ENCODE measurements at places on chromosomes 3 and 15.

- DNase-seq: no peak
These were observed 2.0 kb upstream of the TM2D3 start for GRCh38 chr15:101654171-101654570.

GRCh38 chr3:141485641-141486495, 959 bp upstream of the RASA2 start:
- no peak for DNase-seq

DNA sequence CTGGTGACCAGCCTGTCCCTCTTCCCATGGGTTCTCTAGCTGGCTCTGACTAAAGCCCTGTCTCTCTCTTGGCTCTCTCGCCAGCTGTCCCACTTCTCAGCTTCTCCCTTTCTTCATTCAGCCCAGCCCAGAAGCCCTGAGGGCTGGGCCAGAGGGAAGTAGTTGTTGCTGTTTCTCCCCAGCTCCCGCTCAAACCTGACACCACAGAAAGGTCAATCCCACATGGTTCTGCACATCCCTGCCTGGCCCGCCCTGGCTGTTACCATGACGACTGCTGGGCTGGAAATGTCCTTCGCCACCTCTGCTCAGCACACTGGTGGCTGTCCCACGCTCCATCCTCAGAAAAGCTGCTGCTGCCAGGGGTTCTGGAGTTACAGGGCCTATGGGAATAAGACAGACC, 25.9 kb downstream of the CCDC32 start:
- no peak for DNase-seq

DNA sequence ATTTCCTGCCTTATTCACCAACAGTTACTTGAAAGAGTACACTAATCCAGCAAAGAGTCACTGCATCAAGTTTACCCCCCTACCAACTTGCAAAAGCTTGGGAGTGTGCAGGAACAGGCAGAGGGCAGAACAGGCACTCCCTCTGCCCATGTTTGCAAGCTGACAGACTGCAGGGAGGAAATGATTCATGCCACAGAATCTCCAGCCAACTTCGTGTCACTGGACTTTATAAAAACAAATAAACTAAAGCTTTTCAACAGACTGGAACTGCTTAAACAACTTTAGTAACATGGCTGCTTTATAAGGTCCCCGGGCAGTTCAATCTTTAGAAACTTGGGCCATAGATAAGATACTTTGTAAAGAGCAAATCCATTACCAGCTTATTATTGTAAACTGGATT, 129.5 kb downstream of the THRB start:
- DNase-seq: no peak

GRCh38 chr3:27721717-27722564, at the start of gene EOMES:
EOMES (minus strand) TSS chr3:27722323; CDS start chr3:27722294, 29 bp downstream.
- DNase-seq: peak; percentile 60

- no peak for DNase-seq
These were observed 7.4 kb downstream of the WNT7A start for GRCh38 chr3:13872451-13872850.

DNA sequence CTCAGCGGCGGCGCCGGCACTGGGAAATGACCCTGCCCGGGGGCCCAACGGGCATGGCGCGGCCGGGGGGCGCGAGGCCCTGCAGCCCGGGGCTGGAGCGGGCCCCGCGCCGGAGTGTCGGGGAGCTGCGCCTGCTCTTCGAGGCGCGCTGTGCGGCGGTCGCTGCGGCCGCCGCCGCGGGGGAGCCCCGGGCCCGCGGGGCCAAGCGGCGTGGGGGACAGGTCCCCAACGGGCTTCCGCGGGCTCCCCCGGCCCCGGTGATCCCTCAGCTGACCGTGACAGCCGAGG, 172 bp downstream of the ITPKA start:
- DNase-seq: no peak

DNA sequence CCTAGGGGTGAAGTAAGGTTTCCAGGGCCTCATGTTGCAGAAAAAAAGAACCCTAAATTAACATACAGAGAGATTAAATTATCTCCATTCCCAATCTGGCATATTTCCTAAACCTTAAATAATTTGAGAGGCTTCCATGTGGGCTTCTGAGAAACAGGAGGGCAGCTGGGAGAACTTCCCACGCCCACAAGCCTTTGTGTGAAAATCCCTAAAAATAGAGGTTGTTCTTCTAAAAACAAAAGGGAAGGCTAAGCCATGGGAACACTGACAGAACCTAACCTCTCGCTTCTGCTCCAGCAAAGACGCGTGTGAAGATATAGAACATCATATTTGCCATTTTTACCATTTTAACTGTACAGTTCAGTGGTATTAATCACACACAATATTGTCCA, 812 bp upstream of the SLC12A8 start:
- no peak for DNase-seq

DNA sequence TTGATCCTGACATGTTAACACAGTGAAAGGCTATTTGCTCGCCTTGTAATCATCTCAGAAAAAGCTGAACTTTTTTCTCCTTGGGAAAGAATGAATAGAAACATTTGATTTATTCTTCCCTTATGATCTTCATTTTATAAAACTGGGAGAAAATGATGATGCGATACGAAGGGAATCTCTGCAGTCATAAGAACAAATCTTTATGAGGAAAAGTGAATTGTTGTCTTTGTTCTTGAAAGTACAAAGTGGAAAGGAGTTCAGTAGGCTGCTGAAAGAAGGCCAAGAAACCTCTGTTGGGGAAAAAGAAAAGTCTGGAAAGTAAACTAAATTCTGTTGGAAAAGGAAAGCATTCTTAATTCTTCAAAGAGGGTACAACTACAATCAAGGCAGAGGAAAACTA, 248.8 kb downstream of the NSUN3 start:
- DNase-seq: no peak

DNA sequence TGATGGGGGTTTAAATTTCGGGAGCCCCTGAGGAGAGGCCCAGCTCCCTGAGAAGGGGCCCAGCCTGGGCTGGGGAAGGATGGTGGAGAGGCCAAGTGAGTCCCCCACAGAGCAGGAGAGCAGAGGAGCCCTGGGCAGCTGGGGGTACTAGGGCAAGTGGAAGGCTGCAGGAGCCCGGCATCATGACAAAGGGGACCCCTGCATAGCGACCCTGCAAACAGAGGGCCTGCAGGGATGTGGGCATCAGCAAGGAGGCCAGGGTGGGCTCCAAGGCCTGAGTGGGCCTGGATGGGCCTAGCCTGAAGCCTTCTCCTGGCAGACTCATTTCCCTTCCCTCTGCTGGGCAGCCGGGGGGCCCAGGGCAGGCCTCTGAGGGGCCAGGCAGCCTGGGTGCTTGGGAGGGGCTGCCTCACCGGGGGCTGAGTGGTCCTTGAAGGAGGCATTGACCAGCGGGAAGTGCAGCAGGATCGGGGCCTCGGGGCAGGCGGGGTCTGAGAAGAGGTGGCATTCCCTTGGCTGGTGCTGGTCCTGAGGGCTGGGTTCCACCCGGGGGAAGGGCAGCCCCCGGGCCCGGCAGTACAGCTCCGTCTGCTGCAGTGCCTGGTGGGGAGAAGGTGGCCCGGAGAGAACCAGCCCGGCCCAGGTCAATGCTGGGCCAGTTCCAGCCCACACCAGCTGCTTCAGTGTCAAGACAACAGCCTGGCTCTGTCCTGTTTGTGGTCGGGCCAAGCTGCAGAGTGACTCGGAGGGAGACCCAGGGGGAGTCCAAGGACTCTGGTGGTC, 24.7 kb downstream of the PLA2G4D start:
- DNase-seq: no peak

DNA sequence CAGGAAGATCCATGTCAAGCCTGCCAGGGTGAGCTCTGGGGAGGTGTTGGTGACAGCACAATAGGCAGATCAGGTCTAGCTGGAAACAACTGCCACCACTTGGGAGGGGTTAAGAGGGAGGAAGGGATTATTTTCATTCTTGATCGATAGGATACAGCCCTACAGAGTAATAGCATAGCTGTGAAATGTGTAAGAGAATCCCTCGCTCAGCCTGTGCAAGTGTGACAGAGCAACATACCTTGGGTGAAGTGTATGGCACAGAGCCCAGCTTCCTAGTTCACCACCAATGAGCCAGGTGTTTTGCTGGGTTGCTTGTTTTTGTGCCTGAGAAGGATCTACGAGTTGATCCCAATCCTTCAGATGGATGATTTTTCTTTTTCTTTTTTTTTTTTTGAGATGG, 9.2 kb upstream of the DCUN1D1 start:
- DNase-seq: no peak

- no peak for DNase-seq
These were observed 9.0 kb downstream of the SLC24A1 start for GRCh38 chr15:65630760-65631159.

DNA sequence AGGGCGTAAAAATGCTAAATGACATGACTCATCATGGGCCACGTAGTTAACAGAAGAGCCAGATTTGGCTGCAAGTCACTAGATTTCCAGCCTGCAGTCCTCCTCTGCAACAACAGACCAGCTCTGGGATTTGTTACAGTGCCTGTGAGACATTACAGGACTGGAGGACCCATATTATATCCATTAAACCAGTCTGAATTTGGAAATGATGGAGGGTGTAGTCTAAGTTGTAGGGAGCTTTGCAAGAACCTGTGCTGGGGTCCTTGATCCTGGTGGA, 10.8 kb downstream of the ZNF774 start:
- DNase-seq: no peak

GRCh38 chr3:71305231-71306206, 278.0 kb downstream of the FOXP1 start:
- DNase-seq: no peak

GRCh38 chr3:28726840-28727239, 378.2 kb upstream of the AZI2 start:
- no peak for DNase-seq

DNA sequence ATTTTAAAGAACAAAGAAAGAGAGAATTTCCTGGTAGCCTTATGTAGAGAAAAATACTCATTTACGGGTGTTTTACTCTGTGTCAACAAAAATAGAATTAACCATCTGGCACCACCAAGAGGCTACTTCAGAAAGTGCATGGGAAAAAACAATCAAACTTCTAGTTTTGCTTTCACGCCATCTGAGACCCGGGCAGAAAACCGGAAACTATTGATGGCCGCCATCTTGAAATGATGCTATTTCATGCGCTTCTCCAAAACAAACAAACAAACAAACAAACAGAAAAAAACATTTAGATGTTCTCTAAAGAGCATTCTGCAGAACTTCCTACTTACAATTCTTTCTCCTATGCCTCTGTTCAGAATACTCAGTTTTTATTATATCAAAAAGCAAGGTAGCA, 49.4 kb upstream of the SYNPR start:
- DNase-seq: no peak

GRCh38 chr3:195212033-195212748, 58.8 kb downstream of the XXYLT1 start:
- DNase-seq: no peak

DNA sequence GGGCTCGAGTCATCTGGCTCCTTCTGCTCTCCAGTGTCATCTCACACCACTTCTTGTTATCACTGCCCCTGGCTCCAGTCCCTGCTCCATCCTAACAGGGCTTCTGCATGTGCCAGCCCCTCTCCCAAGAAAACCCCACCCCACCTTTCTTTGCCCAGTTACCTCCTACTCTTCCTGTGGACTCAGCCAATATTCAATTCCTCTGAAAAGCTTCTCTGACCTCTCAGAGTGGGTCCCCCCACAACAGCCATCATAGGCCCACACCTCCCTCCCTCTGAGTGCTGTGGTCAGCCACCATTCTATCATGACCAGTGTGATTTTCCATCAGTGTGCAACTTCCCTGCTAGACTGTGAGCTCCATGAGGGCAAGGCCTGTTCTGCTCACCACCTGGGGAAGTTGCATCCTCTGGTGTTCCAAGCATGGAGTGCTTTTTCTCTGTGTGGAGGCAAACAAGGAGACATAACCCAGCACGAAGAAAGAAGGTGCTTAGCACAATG, 71.6 kb downstream of the ADCY5 start:
- no peak for DNase-seq

GRCh38 chr3:187773233-187774184, 28.2 kb upstream of the BCL6 start:
- no peak for DNase-seq

- DNase-seq: no peak
These were observed 168.0 kb downstream of the SHOX2 start for GRCh38 chr3:157938154-157938779.

DNA sequence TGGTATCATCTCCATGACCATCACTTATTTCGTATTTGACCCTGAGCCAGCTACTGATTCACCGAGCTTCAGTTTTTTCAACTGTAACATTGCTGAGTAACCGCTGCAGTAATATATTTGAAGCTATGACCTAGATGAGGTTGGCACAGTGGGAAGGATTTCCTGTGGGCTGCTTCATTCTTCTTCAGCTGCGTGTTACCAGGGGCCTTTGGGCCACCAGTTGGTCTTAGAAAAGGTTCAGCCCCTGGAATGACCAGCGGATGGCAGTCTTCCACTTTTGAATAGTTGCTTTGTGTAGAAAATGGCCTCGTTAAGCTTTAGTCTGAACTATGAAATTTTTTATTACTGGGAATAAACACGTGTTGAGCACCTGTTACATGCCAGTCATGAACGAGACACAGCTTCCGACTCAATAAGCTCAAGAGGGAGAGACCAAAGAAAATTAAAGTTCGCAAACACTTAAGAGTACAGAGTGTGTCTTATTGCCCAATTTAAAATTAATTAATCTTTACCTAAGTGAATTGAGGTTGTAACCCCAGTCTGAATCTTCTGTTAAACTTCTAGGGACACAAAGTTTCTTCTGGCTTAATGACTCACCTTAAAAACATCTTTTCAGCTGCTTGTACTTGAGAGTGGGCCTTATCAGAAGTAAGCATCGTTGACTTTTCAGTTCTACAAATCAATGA, 57.6 kb upstream of the NR2E3 start:
- DNase-seq: no peak

- no peak for DNase-seq
These were observed 91.7 kb downstream of the NPTN start for GRCh38 chr15:73541479-73541878.

DNA sequence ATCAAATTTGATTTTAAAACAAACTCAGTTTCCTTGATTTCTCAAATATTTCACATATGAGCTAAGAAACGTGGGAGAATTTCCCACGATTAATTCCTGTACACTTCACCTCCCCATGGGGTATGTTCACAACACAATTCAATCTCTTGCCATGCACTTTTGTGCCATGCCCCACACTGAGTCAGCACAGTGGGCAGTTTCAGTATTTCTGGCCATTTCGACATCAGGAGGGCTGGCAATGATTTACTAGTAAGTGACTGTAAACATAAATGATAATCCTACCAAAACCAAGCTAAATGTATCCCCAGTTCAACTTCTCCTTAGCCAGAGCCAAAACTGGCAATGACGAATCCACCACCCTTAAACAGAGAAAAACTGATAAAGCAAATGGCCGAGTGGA, 293.6 kb downstream of the FGF12 start:
- no peak for DNase-seq

DNA sequence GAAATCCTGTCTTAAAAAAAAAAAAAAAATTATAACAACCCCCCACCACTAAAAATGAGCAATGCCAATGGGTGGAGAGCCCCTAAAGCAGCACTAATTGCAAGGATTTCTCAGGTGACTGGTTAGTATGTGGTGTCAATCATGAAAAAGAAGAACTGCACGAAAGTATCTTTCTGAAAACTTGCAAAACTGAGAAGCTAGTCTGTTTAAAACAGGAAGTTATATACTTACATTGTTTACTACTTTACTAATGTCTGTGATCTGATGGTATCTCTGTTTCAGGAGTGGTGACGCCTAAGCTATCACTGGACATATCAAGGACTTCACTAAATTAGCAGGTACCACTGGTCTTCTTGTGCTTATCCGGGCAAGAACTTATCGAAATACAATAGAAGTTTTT, at the start of gene CCR3:
CCR3 (plus strand) TSS at position 341 of the 400 bp plus-strand sequence. CDS start 22,699 bp downstream, outside the sequence.
- DNase-seq: no peak

GRCh38 chr3:178048768-178049167, 487.5 kb upstream of the KCNMB2 start:
- no peak for DNase-seq
